ENCODE measurements at places on chromosomes 13 and 19. TPM values are rescaled to one million over a fixed set of nuclear protein-coding genes. Genes with fewer than 3 reads are reported as not detected.

DNA sequence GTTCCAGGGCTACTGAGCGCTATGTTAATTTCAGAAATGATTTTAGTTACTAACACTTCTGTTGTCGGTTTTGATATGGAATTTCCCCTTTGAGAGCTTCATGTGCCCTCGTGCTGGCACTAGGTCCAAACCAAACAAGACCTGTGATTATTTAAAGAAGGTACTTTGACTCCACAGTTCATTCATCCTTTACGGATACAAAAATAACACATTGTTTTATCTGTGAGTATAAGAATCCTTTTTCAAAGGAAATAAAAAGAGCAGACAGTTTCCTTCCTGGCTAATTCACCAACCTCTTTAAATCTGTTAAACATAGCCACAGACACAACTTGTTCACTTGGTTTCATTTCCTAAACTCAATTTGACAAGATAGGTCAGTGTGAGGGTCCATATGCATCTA, 141.2 kb downstream of the FLT1 start:
- no peak for DNase-seq

GRCh38 chr13:75861786-75862185, 225.7 kb downstream of the LMO7 start:
- DNase-seq = no peak

- no peak for DNase-seq
These were observed 4.9 kb downstream of the ERCC1 start for GRCh38 chr19:45418802-45419201.

GRCh38 chr13:29513981-29514719, 81.3 kb downstream of the SLC7A1 start:
- DNase-seq = no peak

DNA sequence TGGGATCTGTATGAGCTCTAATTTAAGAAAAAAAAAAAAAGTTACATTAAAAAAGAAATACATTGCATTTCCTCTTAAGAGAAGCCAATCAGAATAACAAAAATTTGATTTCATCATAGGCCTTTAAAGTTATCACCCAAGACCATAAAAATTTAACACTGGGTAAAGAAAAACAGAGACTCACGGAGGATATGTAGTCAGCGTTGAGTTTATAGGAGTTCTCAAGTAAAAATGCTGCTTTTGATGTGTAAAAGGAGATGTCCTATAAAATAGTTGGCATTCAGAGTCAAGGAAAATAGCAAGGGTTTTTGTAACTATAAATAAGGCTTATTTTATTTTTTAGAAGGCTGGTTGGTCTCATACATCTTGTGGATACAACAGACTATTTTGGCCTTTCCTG, 191.1 kb downstream of the EFNB2 start:
- no peak for DNase-seq

The ANGPTL8 gene
- total RNA-seq = not detected

- DNase-seq = no peak
These were observed 73.5 kb downstream of the PDS5B start for GRCh38 chr13:32659736-32660135.

The COL5A3 gene
- total RNA-seq = 5.5 TPM

The CBARP gene
- 1.2 TPM for total RNA-seq

DNA sequence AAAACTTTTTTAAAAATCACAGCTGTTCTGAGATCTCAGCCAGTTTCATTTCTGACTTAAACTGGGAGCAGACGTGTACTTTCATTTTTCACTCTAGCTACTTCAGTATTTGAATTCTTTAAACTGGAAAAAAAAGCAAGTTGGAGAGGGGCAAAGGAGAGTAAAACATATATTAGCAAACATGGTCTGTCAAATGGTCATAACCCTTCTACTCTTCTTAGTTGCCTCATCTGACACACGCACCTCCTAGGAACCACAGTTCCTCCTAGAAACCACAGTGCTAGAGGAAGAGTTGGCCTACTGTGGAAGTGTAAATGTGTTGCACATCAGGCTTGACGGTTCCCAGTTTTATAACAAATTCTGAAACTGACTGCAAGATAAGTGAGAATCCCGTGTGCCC, 47.2 kb downstream of the TM9SF2 start:
- DNase-seq = no peak

DNA sequence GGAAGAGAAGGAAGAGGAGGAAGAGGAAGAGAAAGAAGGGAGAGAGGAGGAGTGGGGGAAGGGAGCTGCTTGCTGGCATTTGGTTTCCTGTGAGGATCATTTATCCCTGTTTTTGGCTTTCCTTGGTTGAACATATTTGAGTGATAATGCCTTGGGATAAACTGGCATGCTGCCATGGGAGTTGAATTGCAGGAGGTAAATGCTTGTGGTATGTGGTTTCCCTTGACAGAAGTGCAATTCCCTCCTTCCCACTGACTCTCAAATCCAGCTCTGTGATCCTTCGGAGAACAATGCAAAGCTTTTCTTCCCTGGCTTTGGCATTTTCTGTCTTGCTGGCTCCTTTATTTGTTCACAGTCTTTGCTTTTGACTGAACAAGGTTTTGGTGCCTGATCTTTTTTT, 27.2 kb upstream of the CBY2 start:
- no peak for DNase-seq

DNA sequence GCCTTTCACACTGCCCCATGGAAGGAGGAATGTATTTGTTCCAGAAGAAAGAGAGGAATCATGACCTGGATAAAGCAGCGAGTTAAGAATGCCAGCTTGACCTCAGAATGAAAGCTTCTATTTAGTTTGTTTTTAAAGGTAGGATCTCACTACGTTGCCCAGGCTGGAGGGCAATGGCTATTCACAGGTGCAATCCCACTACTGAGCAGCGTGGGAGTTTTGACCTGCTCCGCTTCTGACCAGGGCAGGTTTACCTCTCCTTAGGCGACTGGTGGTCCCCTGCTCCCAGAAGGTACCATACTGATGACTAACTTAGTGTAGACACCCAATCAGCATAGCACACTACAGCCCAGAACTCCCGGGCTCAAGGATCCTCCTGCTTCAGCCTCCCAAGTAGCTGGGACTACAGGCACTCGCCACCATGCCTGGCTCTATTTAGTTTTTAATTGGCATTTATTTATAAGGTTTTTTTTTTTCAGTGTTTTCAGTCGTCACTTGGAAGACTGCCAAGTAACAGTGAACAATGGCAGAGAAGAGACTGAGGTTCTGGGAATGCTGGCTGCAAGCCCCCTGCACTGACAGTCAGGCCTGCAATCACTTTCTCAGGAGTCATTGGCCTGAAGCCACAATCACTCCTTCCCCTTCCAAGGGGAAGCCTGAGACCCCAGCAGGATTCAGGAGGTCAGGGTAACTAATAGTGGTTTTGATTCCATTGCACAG, 73.1 kb downstream of the EPS15L1 start:
- no peak for DNase-seq

DNA sequence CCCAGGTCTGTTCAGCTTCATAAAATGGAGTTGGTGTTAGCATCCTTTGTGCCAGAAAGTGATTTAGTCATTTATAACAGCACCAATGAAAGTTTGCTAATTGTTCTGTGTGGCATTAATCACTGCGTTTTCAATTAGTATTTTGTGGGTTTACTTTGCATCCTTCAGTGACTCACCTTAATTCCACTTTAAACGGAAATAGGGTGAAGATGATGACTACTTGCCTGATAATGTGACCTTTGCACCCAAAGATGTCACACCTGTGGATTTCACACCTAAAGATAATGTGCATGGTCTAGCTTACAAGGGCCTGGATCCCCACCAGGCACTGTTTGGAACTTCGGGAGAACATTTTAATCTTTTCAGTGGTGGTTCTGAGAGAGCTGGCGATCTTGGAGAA, 15.0 kb downstream of the GPATCH1 start:
- DNase-seq = no peak

DNA sequence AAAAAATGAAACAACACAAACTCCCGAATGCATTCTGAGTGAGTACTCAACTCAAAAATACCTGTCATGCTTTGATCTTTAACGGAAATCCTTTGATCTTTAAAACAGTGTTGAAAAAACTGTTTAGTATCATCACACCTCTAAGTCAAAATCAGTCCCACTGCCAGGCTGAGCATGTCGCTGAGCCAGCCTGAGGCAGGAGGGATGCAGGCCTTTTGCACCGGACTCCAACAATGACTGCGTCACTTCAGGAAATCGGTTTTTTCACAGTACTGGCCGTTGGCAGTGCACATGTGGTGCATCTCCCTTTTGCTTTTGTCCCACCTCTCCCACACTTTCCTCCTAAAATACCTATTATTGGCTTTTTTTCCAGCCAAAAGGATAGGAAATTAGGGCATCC, 78.2 kb downstream of the SHISA2 start:
- DNase-seq = no peak

- peak; percentile 80 for DNase-seq
These were observed 24.8 kb downstream of the ZNF473 start for GRCh38 chr19:50050406-50051227.

DNA sequence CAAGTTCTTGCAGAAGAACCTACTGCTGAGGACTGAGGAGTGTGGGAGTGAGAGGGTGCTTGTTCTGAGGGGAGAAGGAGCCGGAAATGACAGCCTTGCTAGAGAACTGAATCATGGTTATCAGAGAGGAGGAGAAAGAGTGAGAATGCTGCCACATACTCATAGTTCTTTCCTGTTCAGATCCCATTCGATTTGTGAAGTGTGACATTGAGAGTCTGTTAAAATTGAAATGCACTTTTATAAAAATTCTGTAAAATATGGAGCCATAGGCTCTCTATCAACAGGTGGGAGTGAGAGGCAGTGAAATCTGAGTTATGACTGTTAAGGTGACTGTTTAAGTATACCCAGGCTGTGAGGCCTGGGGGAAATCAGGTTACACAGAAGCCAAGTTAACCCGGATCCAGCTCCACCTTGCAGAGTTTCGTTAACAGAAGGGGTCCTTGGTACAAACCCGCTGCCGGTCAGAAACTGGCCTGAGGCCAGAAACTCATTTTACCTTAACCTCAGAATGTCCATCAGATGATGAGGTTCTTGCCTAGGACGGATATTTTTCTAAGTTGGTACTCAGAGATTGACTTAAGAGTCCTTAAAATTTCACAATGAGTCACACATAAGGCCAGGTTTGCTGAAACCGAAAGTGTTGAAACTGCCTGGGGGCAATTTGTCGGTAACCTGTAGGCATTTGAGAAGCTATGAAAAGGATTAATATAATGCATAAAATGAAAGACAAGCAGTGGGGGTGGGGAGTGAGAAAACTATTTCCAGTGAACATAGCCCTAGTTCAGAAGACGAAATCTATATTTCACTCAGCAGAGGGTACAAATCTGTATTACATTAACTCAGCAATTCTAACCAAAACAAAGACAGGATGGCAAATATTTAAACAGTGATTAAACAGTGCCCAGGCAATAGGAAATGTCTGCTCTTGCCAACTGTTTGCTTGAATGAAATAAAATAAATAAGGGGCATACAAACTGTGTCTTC, 350.5 kb downstream of the KCNRG start:
- no peak for DNase-seq

DNA sequence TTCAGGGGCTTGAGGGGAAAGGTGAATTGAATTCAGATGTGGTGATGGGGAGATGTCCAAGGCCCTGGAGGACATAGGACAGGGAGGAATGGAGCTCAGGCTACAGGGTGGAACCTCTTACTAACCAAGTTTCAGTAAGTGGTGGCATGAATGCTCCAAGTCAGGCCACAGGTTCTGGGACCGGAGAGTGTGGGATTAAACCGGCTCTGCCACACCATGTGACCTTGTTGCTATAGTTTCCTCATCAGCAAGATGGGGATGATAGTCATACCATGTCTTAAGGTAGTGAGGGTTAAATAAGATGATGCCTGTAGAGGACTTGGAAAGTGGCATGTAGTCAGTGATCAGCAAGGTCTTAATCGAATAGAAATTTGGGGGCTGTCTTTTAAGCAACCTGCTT, 16.3 kb downstream of the GPR183 start:
- DNase-seq = no peak

GRCh38 chr13:51158880-51159518, 47.9 kb upstream of the C13orf42 start:
- no peak for DNase-seq

- no peak for DNase-seq
These were observed 324.5 kb downstream of the DIAPH3 start for GRCh38 chr13:59839186-59839585.

The CYP4F12 gene
- total RNA-seq = 179 TPM

- no peak for DNase-seq
These were observed 9.0 kb downstream of the BLOC1S3 start for GRCh38 chr19:45187421-45188100.

DNA sequence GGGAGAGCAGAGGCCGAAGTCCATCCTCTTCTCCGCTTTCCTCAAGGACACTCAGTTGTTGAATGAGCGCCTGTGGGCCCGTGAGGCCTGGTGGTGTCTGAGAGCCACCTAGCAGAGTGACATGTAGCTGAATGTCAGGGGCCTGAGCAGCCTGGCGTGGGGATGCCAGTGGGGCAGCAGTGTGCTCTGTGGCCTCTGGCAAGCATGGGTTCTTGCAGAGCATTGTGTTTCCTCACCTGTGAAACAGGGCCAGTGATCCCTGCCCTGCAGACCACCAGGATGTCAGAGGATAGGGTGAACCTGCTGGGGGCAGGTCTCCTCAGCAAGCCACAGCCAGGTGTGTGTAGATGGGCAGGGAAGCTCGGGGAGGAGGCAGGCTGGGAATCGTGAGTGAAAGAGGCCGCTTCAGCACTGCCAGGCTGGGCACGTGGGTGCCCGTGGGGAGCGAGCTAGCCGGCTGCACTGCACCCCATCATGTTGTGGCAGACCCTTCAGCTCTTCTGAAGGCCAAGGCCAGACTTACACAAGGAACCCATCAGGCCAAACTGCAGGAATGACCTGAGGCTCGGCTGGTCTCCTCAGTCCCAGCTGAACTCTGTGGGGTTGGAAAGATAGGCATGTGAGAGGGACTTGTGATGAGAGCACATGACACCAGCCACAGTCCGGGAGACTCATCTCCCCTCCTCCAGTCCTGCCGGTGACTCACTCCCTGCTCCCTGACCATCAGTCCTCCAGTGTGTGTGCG, 5.0 kb downstream of the PPP1R37 start:
- no peak for DNase-seq

The CCDC9 gene
- 46.9 TPM for total RNA-seq

The KLK14 gene
- total RNA-seq = not detected

GRCh38 chr13:58994777-58995176, 1169.0 kb downstream of the DIAPH3 start:
- DNase-seq = no peak

GRCh38 chr19:32543115-32543900, 37.7 kb upstream of the PDCD5 start:
- DNase-seq = no peak

The TNNI3 gene
- total RNA-seq = not detected

Measured in mucosa of descending colon (tissue), 3 donors.